ENCODE measurements at places on chromosomes 1 and 21.
A peak's percentile ranks its signal among the peaks of the same experiment; 100 is the strongest.

- DNase-seq, result no peak
These were observed 42.8 kb upstream of the PPP2R5A start for GRCh38 chr1:212242288-212242984.

- DNase-seq, result no peak
These were observed 405.7 kb upstream of the POU3F1 start for GRCh38 chr1:38452246-38452645.

DNA sequence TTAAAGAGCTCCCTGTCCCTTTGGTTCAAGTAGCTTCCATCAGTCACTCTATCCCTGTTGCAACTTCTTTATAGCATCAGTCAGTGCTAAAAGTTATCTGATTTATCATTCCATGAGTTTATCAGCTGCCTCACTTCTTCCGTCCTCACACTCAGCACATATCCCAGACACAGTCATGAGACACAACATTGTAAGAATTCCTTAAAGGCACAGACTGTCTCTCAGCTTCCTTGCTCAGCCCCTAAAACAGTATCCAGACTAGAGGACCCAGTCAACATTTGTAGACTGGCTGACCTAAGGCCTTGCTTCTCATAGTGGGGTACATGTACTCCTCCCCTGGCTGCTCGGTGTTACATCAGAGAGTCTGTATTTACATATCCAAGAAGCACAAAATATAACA is 164.9 kb upstream of the ADGRL2 start:
- no peak for DNase-seq

DNA sequence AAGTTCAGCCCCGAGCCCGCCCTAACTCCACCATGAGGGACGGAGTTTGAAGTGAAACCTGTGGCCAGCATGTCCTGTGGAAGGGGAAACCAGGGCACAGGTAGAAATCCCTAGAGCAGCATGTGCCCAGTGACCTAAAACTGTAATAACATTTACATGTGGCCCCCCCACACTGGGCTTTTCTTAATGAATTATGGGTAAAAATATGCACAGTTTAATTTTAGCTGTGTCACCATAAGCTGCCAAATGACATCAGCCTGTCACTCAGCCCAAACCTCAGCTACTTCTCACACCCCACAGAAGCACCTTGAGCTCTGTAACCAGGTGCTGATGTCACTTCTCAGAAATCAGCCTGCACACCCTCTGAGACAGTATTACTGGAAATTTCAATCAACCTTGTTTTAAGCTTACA is 50.0 kb upstream of the SLC19A1 start:
- no peak for DNase-seq

DNA sequence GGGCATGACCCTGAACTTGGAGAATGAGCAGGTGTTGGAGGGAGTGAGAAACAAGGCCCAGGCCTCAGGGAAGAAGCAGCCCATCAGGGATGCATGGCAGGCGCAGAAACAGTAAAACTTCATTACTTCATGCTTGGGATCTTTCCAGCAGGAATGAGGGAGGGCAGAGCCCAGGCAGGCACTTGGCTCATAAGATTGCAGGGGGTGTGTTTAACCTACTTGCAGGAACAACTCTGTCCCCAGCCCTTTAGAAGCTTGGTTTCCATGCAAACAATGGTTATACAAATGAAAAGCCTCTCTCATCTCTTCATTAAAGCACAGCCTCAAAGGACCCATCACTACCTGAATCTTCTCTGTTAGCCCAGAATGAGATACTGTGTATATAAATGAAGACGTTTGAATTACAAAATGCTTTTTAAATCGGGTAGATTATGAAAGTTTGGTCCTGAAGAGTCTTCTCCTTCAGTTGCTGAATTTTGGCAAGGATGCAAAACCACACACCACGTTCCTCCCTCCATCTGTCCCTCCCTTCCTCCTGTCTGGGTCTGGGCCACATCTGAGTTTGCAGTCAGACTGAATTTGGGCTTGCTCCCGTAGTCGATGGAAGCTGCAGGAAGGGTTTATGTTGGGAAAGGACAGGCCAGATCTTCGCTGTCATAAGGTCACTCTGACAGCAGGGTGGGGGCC is 154.4 kb upstream of the KLHDC7A start:
- peak; percentile 69 for DNase-seq

GRCh38 chr1:236147068-236147467 is 4.7 kb downstream of the GPR137B start:
- no peak for DNase-seq

DNA sequence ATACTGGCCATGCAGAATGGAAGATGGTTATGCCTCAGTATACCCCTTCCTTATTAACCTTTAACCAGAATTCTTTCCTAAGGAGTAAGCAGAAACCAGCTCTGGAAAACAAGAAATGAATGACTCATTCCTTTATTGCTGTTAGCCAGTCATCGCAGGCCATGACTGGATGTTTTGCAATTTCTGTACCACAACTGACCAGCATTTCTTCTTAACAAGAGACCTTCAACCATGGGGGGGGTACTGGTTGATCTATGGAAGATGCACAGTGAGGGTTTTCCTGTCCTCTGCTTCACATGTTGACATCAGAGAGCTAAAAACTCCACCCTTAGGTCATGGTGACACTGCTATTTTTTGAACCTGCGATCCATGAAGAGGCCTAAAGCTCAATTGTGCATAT is 28.0 kb upstream of the RNF2 start:
- no peak for DNase-seq

DNA sequence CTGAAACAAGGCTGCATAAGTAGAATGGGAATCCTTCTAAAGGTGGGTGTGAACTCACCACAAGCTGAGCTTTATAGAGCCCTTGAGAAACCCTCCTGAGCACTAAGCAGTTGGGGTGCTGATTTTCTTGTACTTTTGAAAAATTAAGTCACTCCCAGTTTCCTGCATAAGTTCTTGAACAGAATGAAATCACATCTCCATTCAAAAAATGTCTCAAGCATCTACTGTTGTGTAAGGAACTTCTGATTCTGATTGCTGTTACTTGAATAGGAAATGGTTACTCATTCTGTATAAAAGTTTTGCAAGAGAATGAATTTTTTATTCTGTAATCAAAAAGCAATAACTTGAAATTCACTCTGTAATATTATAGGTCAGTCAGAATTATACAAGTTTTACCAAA is 50.8 kb upstream of the WNT2B start:
- no peak for DNase-seq

DNA sequence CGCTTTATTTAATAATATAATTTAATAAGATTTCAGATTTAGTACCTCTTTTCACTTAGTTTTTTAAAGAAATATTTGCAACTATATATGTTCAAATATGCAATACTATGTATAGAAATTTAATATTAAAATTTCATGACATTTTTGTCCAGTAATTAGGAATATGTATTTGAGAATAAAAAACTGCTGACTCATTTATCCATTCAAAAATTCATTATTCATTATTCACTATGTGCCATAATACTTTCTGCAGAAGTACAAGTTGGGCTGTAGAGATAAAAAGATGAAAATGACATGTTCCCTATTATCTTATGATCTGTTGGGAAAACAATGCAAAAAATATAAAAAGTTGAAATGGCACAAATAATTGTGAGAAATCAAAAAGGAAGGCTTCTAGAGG is 3.4 kb upstream of the C1orf53 start:
- DNase-seq, result no peak

DNA sequence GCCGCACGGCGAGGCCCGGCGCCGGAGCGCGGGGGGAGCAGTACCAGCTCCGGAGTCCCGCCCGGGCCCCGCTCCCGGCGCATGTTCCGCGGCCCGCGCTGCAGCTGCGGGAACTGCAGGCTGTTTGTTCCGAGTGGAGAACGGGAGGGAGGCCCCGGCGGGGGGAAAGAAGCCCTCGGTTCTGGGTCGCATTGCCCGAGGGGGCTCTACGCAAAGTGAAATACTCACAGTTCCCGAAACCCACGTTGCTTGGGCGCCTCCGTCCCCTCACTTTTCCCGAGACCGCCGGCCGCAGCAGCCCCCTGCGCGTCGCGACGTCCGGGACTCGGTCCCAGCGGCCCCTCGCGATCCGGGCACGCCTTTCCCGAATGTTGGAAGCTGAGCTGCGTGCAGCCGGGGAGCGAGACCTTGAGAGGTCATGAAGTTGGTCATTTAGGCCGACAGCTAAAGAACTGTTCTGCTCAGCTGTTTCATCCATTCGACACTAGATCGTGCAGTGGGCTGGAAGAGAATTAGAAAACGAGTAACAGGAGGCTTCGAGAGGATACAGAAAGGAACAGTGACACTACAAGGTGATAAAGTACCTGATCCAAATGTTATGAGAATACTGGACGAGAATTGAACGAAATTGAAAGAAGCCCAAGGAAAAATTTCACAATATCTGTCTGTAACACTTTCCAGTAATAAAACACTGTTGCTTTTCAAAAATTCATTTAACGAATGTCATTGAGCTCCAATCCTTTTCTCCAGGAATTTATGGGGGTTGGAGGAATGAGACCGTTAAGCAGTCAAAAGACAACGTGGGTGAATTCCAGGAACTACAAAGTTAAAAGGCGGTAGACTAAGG is 657 bp upstream of the LIN9 start:
- DNase-seq, result peak; percentile 23

DNA sequence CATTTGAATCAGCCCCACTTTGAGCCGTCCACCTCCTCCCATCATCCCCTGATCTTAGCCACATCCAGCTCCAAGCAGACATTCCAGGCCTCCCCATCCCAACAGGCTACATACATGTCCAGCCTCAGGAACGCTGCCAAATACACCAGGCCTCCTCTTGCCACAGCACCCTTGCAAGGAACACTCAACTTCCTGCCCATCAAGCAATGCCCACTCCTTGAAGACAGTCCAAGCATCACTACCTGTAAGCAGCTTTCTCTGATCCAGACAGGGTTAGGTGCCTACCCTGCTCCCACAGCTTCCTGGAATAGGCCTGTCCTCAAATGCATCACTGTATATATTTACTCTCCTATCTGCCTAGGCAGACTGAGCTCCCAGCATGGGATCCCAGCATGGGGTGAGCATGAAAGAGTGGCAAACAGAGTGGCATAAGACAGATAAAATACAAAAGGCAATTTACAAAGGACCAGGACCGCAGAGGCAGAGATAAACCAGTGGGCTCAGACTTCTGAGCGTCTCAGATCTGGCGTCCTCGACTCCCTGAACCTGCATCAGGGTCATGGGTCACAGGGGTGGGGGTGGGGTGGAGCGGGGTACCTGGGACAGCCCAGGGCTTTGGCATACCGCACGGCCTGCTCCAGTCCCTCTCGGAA is 816 bp downstream of the HYI start:
- DNase-seq, result peak; percentile 39

- no peak for DNase-seq
These were observed 41.7 kb upstream of the GPR25 start for GRCh38 chr1:200831091-200831490.

DNA sequence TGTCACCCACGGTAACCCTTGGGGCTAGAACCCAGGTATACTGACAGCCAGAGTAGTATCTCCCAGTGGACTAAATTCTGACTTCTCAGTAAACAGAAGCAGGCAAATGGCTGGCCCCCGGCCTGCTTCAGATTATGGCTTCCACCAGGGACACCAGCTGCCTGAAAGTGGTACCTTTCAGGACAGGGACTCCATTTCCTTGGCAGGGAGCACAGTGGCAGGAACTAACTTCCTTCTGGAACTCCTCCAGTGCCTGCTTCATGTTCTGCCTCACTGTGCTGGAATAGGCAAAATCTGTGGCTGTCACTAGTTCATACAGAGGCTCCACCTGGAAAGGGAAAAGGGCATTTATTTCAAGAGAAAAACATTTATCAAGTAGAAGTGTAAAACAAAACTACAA is 32.7 kb downstream of the C8B start:
- no peak for DNase-seq

GRCh38 chr1:77170687-77171086 is 48.5 kb downstream of the PIGK start:
- DNase-seq, result no peak

DNA sequence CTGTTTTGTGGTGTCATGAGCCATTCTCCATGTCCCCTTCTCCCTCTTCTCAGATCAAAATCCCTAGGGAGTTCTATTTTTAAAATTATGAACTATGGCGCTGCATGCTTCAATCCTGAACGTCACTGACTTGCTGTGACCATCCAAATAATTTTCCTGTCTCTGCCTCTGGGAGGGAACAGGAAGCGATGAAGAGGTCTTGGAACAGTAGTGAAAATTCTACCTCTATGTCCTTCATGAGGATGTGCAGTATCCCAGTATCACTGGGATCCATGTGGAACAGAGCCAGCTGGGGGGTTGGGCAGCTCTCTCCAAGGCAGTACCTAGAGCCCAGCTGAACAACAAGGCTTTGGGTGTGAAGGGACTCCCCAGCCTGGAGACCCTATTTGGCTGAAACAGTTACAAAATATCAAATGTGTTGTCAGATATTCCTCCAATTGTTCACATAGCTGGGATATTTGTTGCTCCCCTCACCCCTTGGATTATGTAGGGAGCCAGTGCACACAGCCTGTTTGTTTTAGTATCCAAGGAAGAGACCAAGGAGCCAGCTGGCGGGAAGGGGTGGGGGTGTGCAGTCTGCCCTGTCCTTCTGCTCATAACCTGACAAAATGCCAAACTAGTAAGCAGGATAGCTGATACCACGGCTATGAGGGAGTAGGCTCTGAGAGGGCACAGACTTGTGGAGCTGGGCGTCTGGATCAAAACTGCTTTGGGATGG is 7.6 kb downstream of the DCLRE1B start:
- peak; percentile 4 for DNase-seq

GRCh38 chr1:224067621-224068457 is 46.1 kb upstream of the FBXO28 start:
- no peak for DNase-seq

Data from NCI-H1105 treated with DMSO at 0.1 percent for 48 hours (cell line).